ENCODE measurements at places on chromosomes 13 and 19.

GRCh38 chr13:93867481-93867880 lies 612.0 kb downstream of the DCT start:
- no peak for DNase-seq

GRCh38 chr13:65642996-65643395 lies 1587.1 kb downstream of the PCDH9 start:
- DNase-seq, result no peak

DNA sequence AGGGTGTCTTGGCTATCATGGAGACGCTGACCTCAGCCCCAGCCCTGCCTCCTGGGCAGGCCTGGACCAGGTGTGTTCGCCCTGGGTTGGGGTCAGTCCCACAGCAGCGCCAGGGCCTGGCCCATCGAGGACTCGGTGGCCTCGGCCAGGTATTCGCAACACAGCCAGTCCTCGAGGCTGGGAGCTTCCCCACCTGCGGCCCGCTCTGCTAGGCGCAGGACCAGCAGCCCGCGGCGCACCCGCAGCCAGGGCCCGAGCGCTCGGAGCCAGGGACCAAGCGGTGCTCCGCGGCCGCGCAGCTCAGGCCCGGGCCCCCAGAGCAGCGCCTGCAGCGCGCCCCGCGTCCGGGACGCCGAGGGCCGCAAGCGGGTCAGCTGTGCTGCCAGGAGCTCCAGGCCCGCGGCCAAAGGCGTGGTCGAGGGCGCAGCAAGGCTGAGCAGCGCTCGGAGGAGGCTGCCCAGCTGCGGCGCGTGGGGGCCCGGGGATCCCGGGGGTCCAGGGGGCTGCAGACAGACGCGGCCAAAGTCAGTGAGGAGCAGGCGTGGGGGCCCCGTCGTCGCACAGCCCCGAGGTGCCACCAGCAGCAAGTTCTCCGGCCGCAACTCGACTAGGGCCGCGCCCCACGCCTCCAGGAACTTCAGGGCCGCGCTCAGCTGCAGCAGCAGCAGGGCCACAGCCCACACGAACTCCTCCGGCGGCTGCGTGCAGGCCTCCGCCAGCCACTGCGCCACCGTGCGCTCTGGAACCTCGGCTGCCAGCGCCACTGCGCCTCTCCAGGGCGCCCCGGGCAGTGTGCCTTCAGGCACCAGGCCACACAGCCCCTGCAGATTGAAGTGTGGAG lies 6.2 kb downstream of the PEAK3 start:
- DNase-seq, result no peak

GRCh38 chr13:110416131-110417025 lies 109.3 kb downstream of the COL4A2 start:
- no peak for DNase-seq

- DNase-seq, result no peak
Observed at GRCh38 chr19:3007975-3008374, 21.1 kb downstream of the TLE2 start.

GRCh38 chr19:18000915-18001776 lies 6.8 kb upstream of the ARRDC2 start:
- peak; percentile 91 for DNase-seq

DNA sequence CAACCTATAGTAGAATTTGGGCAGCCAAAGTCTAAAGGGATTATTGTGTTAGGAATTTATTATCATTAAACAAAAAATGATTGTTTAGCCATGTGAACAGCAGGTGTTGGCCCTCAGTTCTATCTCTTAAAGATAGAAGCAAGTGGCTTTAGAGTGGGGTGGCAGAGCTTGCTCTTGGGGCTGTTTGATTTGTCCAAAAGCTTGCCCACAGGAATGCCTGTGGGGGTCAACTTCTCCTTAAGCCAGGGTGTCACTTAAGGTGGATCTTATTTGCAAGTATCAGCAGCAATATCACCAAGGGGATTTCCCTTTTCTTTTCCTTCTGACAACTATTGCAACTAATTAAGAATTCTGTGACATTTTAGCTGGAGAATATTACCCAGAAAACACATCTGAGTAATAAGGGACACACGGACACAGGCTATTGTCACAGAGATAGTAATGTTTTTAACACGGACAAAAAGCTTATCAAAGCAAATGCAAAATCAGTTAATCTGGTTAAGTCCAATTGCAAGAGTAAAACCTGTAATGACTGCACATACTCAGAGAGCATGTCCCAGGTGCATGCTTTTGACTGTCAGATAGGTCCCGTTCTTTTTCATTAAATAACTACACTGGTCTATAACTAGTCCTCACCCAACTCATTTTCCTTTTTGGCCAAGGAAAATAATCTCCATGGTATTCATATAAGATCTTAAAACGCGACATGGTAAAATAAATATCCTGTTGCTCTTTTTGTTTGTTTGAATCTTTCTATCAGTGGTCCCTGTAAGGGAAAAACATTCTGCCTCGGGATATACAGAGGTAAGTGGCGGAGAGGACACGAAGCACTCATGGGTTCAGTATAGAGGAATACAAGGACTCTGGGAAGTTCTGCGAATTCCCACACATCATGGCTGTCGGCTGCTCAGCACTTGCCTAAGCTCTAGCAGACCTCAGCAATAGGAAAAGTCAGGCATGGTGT lies 172.1 kb upstream of the RFC3 start:
- no peak for DNase-seq

DNA sequence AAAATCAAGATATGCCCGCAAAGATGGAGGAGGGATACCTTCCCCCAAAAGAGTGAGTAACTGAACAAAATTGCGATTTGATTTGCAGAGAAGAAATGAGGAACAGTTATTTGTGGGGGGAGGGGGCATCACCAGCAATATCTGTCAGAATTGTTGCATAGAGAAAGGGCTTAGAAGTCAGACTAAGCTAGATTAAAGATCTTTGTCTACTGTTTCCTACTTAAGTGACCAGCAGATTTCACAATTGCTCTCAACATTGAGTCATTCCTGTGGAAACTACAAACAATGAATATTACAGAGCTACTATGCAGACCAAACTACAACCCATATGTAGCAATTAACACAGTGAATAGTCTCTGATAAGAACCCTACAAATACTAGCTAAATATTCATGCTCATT lies 27.4 kb downstream of the FPR3 start:
- DNase-seq, result no peak

GRCh38 chr19:3765121-3765520 lies 2.6 kb downstream of the MRPL54 start:
- DNase-seq, result no peak

GRCh38 chr19:6352381-6353165 lies 8.8 kb upstream of the CLPP start:
- no peak for DNase-seq

DNA sequence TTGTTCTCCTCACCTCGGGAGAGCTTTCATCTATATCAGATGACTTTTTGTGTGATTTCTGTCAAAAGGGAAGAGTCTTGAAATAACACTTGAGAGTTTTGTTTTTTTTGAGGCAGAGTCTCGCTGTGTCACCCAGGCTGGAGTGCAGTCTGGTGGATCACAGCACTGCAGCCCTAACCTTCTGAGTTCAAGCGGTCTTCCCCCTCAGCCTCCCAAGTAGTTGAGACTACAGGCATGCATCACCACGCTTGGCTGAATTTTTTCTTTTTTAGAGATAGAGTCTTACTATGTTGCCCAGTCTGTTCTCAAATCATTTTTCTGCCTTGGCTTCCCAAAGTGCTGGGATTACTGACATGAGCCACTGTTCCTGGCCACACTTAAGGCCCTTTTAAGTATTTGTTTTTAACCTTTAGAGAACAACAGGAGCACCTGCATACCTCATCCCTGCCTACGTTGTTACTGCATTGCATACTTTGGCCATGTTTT lies 11.4 kb downstream of the NDFIP2 start:
- peak; percentile 37 for DNase-seq

DNA sequence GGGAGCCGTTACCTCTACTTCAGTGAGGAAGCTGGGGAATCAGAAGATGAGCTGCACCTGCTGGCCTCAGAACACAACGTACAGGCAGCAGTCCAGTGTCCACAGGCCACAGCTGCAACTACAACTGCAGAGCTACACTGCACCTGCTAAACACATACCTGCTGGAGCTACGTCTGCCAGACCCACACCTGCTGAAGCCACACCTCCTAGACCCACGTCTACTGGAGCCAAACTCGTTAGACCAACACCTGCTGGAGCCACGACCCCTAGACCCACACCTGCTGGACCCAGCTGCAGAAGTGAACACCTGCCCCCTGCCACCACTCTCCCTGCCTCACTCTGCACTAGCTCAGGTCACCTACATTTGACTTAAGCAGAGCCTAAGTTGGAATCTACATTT lies 169.9 kb downstream of the USP12 start:
- DNase-seq, result no peak

DNA sequence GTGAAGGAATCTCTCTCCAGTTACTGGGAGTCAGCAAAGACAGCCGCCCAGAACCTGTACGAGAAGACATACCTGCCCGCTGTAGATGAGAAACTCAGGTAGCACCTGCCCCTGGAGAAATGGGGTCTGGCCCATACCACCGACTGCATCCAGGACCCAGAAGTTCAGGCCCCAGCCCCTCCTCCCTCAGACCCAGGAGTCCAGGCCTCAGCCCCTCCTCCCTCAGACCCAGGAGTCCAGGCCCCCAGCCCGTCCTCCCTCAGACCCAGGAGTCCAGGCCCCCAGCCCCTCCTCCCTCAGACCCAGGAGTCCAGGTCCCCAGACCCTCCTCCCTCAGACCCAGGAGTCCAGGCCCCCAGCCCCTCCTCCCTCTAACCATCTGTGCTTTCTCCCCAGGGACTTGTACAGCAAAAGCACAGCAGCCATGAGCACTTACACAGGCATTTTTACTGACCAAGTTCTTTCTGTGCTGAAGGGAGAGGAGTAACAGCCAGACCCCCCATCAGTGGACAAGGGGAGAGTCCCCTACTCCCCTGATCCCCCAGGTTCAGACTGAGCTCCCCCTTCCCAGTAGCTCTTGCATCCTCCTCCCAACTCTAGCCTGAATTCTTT lies 3.0 kb downstream of the APOC2 start:
- no peak for DNase-seq
